Cardiac muscle cell (in vitro differentiated cells and primary cell): ENCODE measurements at places on chromosomes 11 and 22. TPM values are rescaled to one million over a fixed set of nuclear protein-coding genes. Genes with fewer than 3 reads are reported as not detected.

The RTN4RL2 gene
- 0.09 and 0.11 TPM in 2 replicates for total RNA-seq

The ARCN1 gene
- total RNA-seq, result 77.6 and 94.3 TPM in 2 replicates

The CYTH4 gene
- not detected in 2 replicates for total RNA-seq

The SCUBE2 gene
- total RNA-seq, result 0.18 and 0.21 TPM in 2 replicates

The SLC22A25 gene
- not detected in 2 replicates for total RNA-seq

The PRG3 gene
- not detected in 2 replicates for total RNA-seq

The PHF21B gene
- total RNA-seq, result 4.8 and 7.2 TPM in 2 replicates

The OR4C16 gene
- total RNA-seq, result not detected in 2 replicates

The LUZP2 gene
- 0.07 TPM in 1 of 2 replicates, not detected in the other for total RNA-seq

The KRTAP5-2 gene
- total RNA-seq, result not detected in 2 replicates

The C1QTNF5 gene
- total RNA-seq, result 3.4 and 8.0 TPM in 2 replicates

The PATL1 gene
- total RNA-seq, result 7.9 and 10.9 TPM in 2 replicates

The GLB1L2 gene
- total RNA-seq, result 2.0 and 3.8 TPM in 2 replicates

The OR5T3 gene
- total RNA-seq, result not detected in 2 replicates

The MDK gene
- 2,973 and 4,339 TPM in 2 replicates for total RNA-seq

The MYO18B gene
- 71.8 and 178 TPM in 2 replicates for total RNA-seq

The GAS2L1 gene
- 14.3 and 17.3 TPM in 2 replicates for total RNA-seq

The CRYBA4 gene
- total RNA-seq, result not detected in 2 replicates

The CNGA4 gene
- 0.32 and 0.83 TPM in 2 replicates for total RNA-seq

The TMEM132A gene
- 154 and 188 TPM in 2 replicates for total RNA-seq

The TENM4 gene
- 59.6 and 105 TPM in 2 replicates for total RNA-seq

The POTEH gene
- not detected in 2 replicates for total RNA-seq

The CSF2RB gene
- 0.60 TPM in 1 of 2 replicates, not detected in the other for total RNA-seq

The RBM4 gene
- total RNA-seq, result 142 and 146 TPM in 2 replicates

The MMP7 gene
- not detected in 2 replicates for total RNA-seq

The DCHS1 gene
- 45.8 and 60.2 TPM in 2 replicates for total RNA-seq

The MFNG gene
- total RNA-seq, result 1.2 and 2.6 TPM in 2 replicates

The CSNK2A3 gene
- total RNA-seq, result 0.85 and 1.1 TPM in 2 replicates
